D341Med (cell line): ENCODE measurements at places on chromosomes 2 and 18.

DNA sequence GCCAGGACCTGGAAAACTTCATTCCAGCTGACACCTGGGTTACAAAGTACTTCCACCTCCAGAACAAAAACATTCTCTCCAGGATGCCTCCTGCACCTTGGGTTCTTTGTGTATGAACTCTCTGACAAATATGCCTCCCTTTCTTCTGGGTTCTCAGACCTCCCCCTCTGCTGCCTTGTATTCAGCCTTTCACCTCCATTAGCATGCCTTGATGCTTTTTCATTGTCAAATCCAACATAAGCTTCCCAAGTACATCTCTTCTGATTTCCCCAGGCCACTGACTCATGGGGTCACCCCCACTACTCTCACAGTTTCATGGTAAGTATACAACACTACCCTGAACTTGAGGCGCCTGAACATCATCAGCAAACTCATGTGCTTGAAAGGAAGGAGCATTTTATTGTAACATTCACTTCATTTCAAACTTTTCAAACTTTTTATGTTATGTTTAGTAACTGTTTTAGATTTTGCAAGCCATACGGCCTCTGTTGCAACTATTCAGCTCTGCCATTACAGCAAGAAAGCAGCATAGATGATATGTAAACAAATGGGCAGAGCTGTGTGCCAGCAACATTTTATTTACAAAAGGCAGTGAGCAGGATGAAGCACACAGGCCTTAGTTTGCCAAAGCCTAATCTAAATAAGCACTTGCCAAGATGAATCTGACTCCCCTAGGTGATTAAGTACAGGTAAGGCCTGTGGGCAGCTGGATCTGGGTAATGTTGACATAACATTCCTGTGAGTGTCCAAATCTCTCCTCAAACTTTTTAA is 32.5 kb upstream of the MRPS9 start:
- DNase-seq: no peak

DNA sequence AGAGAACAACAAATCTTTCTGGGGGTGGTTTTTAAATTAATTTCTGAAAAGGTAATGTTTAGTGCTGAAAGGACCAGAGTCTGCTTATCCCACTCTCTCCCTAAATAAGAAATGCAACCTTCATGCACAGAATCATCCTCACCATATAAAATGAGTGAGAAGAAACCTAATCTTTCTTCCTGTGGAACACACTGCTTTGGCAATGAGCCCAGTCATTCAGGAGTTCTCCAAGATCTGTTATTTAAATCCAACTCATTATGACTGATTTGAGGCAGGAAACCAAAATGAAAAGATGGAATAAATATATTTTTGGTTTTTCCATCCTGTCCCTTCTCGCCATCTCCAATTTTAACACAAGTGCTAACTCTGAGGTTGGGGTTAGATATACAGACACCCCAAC is 228.3 kb downstream of the SRBD1 start:
- DNase-seq: no peak

DNA sequence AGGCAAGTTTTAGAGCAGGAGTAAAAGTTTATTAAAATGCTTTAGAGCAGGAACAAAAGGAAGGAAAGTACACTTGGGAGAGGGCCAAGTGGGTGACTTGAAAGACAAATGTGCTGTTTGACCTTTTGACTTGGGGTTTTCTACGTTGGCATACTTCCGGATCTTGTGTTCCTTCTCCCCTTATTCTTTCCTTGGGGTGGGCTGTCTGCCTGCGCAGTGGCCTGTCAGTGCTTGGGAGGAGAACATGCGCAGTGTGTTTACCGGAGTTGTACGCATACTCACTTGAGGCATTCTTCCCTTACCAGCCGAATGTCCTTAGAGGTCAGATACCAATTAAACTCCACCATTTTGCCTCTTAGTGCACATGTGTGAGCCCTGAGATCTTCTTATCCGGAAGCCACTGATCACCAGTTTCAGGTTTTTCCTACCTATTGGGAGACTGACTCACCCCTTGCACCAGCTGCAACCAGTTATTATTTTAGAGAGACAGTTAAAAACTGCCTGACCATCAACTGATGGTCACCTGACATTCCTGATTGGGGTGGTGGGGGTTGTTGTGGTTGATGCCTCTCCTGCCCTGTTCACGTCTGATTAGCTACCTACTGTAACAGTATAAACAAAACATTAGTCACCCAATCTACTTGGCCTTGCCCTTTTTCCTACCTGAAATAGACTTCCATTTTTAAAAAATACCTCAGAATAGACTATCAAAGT is 67.5 kb downstream of the NYAP2 start:
- DNase-seq: no peak

DNA sequence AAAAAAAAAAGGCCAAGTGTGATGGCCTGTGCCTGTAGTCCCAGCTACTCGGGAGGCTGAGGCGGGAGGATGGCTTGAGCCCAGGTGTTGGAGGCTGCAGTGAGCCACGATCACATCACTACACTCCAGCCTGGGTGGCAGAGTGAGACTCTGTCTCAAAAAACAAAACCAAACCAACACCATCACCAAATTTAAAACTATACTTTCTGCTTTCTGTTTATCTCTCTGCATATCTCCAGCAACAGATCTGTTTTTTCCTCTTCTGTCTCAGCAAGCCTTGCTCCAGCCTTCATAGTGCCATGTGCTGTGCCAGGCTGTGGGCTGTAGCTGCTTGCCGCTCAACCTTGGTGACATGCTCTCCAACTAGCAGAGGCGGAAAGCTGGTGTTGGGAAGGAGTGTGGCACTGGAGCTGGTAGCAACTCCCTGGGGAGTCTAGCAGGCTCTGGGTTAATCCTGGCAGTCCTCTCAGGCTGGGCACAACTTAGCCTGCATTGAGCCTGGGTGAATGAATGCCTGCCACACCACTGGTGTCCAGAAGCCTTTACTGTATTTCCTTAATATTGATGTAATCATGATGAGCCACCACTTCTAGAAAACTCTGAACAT is 204.1 kb downstream of the LDLRAD4 start:
- peak; percentile 86 for DNase-seq

- peak; percentile 11 for DNase-seq
These were observed 279.6 kb upstream of the CYP26B1 start for GRCh38 chr2:72427022-72427861.

DNA sequence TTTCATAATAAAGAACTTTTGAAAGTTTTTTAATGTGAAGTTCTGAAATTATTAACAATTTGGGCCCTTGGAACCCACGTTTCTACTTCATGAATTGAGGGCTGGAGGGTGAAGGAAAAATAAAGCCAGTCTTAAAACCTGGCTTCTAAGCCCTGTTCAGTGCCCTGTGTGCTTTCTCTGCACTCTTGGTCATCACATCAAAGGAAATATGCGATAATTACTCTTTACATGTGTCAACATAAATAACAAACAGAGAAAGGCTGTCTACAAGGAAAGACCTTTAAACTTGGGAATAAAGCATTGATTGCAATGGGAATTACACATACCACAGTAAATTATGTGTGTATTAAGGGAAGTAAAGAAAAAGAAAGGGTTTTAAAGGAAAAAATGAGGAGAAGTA is 150.7 kb upstream of the KLF7 start:
- no peak for DNase-seq

- no peak for DNase-seq
These were observed 153.6 kb downstream of the NCKAP5 start for GRCh38 chr2:133414486-133415209.

DNA sequence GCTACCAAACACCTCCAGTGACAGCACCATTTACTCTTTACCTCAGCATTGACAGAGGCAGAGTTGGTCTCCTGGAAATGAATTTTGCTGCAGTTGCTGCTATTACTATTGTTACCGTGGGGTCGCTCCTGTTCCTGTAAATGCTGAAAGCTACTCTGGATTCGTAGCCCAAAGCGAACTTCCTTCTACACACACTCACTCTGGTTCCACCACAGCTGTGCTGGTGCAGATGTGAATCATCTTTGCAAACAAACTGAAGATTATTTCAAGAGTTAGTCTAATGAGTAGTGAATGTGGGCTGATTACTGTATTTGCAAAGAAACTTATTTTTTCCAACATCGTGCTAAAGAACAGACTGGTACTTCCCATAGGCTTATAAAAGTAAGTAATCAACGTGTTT is 304.0 kb downstream of the LPIN1 start:
- DNase-seq: no peak

GRCh38 chr2:210128961-210129360 is 42.2 kb downstream of the KANSL1L start:
- no peak for DNase-seq

GRCh38 chr2:218032336-218033171 is 29.8 kb upstream of the TNS1 start:
- DNase-seq: no peak

DNA sequence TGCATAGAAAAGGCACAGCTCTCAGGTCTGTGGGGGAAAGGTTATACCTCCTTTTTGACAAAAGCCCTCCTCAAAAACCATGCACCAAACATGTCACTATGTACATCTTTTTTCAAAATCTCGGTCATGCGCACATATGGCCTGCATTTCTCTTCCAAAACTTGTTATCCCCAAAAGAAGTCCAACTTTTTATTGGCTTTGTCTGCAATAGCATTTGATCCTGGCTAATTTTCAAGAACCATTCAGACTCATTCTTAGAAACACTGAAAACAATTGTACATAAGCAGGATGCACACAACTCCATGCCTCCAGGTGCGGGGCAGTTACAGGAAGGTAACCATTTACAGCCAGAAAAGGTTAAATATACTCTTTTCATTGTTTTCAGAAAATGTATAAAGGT is 21.9 kb downstream of the SERTAD2 start:
- DNase-seq: no peak

GRCh38 chr18:23401400-23402347 is 51.4 kb upstream of the RIOK3 start:
- no peak for DNase-seq

- DNase-seq: no peak
These were observed 23.5 kb downstream of the SRSF7 start for GRCh38 chr2:38727661-38728060.

DNA sequence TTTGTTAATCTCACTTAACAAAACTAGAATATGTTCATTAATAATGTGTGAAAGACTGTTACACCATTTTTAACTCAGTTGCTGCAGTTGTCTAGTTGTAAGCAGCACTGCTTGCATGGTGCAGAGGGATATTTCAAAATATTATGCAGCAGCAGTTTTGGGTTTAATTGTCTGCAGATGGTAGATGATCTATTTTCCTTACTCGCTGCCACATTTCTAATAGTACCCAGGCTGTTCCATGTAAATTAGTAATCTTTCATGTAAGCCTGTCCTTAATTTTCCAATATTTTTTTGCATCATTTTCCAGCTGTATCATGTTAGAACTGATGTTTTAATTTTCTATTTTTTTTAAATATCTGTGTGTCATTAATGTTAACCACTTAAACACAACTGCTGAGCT is 488.1 kb upstream of the RAB12 start:
- DNase-seq: no peak

GRCh38 chr2:109351164-109351756 is 222.3 kb downstream of the SH3RF3 start:
- no peak for DNase-seq

DNA sequence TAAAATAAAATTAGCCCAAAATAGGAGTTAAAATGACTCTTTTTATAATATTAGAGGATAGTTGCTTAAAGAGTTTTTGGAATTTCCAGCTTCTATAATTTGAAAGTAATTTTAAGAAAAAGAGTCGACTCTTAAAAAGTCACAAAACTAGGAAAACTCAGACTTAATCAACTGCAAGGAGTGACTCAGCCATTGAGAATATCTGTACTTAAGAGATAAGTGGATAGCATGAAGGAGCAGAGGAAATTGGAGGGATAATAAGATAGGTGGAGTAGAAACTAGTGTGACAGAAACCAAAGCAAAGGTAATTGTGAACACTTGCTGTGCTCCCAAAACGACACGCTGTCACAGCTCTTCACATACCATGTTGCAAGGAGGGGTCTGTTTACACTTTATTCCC is 8.4 kb downstream of the RSAD2 start:
- no peak for DNase-seq

DNA sequence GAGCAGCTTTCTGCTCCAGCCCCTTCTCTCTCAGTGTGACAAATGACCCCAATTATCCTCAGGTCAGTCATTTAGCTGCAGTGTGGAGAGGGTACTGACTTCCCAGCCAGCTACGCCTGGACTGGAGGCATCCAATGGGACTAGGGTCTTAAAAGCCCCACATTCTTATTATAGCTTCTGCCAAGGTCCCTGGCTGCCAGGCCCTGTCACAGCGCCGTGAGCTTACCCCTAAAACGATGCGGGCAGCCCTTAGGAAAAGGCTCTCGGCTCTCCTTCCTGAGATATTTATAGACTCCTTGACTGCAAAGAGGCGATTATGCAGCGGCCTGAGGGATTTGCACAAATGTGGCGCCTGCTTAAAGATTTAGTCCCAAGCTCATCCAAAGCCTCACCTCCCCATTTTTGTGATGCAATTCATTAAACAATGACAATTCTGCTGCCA is 69.2 kb upstream of the EDAR start:
- DNase-seq: peak; percentile 71

DNA sequence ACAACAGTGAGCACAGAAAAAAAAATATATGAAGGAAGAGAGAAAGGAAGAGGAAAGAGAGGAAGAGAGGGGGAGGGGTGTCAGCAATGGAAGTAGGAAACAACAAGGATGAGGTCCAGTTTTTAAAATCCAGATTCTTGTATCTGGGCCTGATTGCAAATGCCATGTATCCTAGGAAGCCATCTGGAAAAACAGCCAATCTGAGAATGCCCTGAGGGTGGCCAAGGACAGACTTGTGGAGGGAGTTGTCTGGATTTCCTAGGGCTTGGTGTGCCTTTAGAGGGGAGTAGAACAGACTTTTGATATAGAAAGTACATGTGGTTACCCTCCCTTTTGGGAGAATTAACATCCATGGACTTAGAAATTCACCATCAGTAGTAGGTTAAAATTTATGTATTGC is 47.1 kb downstream of the PRKCE start:
- no peak for DNase-seq

- no peak for DNase-seq
These were observed 79.9 kb downstream of the ANTXR1 start for GRCh38 chr2:69092857-69093256.

- no peak for DNase-seq
These were observed 26.6 kb downstream of the KCNK3 start for GRCh38 chr2:26718949-26719686.

DNA sequence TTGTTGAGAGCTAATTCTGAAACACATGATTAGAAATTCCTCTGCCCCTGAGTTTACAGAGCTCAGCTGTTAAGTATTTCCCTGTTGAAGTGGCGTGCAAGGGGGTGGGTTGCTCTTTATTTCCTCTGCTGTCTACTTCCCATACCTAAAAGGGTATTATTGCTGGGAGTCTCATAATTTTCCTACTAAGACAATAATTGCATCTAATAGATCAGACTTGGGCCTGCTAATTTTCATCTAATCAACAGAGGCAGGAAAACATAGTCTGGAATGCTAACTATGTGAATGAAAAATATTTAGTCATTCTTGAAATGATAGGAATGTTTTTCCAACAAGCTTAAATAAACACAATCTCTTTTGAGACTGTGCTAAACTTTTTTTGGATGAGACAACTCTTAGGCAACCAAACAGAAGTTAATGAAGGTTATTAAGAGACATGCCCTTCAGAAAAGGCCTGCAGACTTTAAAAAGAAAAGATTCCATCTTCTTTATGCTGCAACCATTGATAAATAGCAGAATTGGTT is 111.4 kb downstream of the FEZ2 start:
- no peak for DNase-seq
